Stimulated activated CD8-positive, alpha-beta memory T cell treated with anti-CD3 and anti-CD28 coated beads, Interleukin-4, amount 100 ng/mL, for 4 hours (primary cell): ENCODE measurements at places on chromosomes 1 and 21.

GRCh38 chr1:59755069-59755685, 59.6 kb upstream of the HOOK1 start:
- DNase-seq: no peak

DNA sequence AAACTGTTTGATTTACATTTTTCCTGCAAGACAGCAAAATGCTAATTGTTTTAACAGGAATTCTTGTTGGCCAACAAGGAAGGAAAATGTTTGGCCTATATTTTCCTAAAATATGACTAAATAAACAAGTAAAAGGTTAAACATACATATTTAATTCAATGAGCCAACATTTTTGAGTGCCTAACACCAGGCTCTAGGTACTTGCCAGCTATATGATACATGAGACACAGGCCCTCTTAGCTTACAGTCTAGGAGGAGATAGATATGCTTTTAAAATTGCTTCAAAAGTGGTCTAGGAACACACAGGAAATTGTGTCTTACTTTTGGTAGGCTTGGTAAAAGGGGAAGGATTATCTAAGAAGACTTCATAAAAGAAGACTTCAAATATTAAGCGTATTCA, 50.9 kb downstream of the PIGK start:
- DNase-seq: no peak

DNA sequence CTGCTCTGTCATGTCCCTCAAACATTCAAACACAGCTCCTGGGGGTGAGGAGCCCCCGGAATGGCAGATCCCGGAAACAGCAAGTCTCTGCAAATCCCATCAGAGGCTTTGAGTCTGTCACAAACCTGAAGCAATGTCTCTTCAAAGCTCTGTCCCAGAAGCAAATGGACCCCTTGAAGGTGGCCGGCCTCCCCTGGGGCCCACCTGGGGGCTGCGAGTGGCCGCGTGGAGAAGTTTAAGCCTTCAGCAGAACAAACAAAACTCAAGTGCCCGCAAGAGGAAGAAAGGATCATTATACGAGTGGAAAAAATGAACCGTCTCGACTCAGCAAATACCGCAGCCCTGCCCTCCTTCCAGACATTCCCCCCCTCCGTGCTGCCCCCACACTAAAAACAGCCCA, 53.3 kb downstream of the PRDM16 start:
- DNase-seq: no peak

- no peak for DNase-seq
Observed at GRCh38 chr1:162487241-162487640, 10.4 kb upstream of the UHMK1 start.

GRCh38 chr1:119935373-119935772, 39.1 kb upstream of the ADAM30 start:
- no peak for DNase-seq

GRCh38 chr1:209613400-209614150, 30.1 kb downstream of the CAMK1G start:
- DNase-seq: no peak

DNA sequence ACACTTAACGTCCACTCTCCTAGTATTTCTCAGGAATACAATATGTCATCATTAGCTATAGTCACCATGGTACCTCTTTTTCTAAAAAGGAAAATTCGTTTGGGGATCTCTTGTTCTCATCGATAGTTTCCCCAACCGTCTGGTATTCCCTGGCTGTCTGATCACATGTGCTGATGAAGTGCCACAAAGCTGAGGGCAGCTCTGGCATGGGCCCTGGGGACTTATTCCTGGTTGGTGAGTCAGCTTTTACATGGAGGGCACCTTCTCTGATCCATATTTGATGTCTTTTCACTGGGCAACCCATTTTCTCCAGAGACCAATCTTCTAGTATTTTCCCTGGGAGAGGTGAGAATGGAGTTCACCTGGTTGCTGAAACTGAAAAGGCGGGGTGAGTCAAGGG, 39.5 kb downstream of the CHD1L start:
- DNase-seq: no peak

DNA sequence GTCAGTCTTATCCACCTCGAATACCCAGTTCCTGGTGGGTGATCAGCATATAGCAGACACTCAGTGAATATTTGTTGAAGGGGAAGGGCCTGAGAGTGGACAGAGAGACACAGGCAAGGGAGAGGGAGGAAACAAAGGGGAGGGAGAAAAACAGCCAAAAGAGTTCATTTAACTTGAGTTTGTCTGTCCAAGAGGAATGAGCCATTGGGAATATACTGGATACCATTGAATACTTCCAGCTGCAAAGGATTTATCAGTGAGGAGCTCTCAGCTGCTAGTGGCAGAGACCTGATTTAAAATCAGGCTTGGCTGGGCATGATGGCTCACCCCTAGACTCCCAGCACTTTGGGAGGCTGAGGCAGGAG, 11.5 kb upstream of the BGLAP start:
- DNase-seq: no peak

DNA sequence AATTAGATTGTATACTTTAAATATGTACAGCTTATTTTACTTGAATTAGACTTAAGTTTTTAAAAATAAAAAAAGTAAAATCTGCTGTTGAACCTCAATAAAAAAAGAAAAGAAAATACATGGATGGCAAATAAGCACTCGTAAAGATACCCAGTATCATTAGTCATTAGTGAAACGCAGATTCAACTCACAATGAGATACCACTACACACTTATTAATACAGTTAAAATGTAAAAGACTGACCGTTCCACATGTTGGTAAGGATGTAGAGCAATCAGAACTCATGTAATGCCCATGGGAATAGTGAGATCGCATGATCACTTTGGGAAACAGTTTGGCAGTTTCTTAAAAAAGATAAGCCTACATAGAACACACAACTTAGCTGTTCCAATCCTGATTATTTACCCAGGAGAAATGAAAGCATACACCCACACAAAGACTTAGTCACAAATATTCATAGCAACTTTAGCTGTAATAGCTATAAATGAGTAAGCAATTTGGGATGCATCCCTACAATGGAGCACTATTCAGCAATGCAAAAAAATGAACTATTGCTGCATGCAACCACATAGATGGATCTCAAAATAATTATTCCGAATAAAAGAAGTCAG, 7.3 kb downstream of the SH2D1B start:
- DNase-seq: no peak

DNA sequence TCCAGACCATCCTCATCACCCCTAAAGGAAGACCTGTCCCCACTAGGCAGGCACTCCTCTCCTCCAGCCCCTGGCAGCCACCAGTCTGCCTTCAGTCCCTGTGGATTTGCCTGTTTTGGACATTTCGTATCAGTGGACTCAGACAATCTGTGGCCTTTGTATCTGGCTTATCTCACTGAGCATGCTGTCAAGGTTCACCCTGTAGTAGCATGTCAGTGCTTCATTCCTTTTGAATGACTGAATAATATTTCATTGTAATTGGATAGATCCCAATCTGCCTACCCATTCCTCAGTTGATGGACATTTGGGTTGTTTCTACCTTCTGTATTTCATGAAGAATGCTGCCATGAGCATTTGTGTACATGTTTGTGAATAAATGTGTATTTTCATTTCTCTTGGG, 32.9 kb upstream of the RNF187 start:
- no peak for DNase-seq

DNA sequence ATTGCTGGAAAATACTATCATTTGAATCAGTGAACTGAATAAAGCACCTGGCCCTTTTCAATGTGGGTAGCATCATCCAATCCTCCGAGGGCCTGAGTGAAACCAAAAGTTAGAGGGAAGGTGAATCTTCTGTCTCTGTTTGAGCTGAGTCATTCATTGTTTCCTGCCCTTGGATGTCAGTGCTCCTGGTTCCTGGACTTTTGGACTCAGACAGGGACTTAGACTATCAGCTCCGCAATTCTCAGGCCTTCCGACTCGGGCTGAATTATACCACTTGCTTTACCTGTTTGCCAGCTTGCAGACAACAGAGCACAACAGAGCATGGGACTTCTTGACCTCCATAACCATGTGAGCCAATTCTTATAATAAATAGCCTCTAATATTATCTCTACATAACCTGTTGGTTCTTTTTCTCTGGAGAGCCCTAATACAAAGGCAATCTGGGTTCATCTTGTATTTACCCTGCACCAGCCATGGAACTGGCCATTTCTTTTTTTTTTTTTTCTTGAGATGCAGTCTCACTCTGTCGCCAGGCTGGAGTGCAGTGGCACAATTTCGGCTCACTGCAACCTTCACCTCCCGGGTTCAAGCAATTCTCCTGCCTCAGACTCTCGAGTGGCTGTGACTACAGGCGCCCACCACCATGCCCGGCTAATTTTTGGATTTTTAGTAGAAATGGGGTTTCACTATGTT, 19.2 kb upstream of the VASH2 start:
- DNase-seq: no peak

- DNase-seq: no peak
Observed at GRCh38 chr1:20358761-20359263, 68.1 kb downstream of the VWA5B1 start.

GRCh38 chr21:38479641-38480525, 18.4 kb downstream of the ERG start:
- DNase-seq: no peak

- no peak for DNase-seq
Observed at GRCh38 chr1:33022650-33023200, 14.0 kb downstream of the AK2 start.

GRCh38 chr1:12167493-12168429, 970 bp downstream of the TNFRSF1B start:
- no peak for DNase-seq

GRCh38 chr1:36594023-36594422, 111.3 kb upstream of the CSF3R start:
- DNase-seq: no peak

GRCh38 chr1:183052861-183053260, 29.6 kb downstream of the LAMC1 start:
- no peak for DNase-seq

DNA sequence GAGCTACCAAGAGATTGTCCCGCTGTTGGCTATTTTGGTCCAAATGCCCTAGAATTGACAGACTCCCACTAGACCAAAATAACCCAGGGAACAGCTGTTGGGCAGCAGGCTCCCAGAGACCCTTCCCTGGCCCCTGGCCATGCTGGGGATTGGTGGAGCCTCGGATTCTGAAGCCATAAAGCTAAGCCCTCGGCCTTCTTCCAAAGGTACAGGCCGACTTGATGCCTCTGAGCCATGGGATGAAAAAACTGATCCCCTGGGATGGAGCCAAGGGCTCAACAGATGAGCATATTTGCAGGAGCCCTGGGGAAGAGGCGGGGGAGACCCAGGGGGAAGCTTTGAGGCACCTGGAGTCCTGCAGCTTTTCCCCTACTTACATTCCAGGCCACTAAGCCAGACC, 1.0 kb upstream of the LRRC38 start:
- no peak for DNase-seq
